ENCODE measurements at places on chromosomes 13 and 19.

- DNase-seq = no peak
Measured at GRCh38 chr13:106619688-106620555, 52.0 kb upstream of the ARGLU1 start.

DNA sequence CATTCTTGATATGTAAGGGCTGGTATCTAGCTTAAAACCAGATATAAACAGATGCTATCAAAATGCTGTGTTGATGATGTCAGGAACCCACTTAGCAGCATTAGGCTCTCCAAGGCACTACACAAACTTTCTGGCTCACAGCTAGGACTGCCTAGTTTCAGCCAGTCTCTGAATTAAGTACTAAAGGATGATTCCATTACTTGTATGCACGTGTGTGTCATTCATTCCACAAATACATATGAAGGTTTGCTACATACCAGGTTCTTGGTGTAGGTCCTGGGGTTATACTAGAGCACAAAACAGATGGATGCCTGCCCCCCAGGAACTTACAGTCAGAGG lies 151.5 kb downstream of the RGCC start:
- no peak for DNase-seq

DNA sequence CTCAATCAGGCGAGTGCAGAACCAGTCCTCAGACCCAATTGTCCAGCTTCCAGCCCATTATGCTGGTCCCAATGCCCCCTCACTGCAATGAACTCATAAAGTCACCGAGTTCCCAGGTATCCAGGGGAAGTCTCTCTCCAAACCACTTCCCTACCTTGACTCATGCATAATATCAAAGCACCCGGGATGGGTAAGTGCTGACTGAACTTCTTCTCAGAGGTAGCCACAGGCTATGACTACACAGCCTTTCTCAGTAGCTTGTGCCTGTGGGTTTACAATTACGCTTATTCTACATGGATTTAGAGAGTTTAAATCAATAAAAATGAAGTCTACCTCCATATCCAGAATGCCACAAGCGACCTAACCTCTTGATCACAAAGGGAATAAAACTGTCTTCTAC lies 1.7 kb upstream of the C13orf42 start:
- no peak for DNase-seq

- DNase-seq = no peak
Measured at GRCh38 chr13:44546164-44546563, 30.0 kb downstream of the TSC22D1 start.

GRCh38 chr13:77521595-77522367 lies 13.7 kb upstream of the SCEL start:
- peak; percentile 72 for DNase-seq

GRCh38 chr13:57018915-57019314 lies 121.8 kb upstream of the PRR20A start:
- DNase-seq = no peak

- no peak for DNase-seq
Measured at GRCh38 chr13:44230736-44231135, 142.9 kb upstream of the SERP2 start.

DNA sequence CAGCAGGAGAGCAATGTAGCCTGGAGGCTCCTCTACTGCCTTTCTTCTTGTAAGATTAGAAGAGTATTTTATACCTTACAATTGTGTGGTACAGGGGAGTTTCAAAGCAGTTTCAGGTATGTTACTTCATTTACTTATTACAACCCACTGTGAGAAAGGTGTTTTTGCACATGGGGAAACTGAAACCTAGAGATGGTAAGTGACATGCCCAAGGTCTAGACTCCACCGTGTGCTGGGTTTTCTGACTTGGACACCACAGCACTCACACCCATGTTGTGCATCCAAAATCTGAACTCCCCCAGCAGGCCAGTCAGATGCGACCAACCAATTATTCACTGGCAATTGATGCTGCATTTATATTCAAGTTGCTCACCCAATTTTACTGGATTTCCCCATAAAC lies 22.8 kb downstream of the ERICH6B start:
- DNase-seq = no peak

DNA sequence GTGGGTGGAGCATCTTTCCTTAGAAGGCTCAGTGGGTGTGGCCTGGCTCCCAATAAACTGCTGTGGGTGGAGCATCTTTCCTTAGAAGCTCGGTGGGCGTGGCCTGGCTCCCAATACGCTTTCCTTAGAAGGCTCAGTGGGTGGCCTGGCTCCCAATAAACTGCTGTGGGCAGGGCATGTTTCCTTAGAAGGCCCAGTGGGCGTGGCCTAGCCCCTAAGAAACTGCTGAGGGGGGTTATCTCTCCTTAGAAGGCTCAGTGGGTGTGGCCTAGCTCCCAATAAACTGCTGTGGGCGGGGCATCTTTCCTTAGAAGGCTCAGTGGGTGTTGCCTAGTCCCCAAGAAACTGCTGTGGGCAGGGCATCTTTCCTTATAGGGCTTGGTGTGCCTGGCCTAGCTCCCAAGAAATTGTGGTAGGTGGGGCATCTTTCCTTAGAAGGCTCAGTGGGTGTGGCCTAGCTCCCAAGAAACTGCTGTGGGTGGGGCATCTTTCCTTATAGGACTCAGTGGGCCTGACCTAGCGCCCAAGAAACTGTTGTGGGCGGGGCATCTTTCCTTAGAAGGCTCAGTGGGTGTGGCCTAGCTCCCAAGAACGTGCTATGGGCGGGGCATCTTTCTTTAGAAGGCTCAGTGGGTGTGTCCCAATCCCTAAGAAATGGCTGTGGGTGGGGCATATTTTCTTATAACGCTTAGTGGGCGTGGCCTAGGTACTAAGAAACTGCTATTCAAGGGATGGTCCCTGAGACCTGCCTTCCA lies 10.3 kb downstream of the HSH2D start:
- DNase-seq = no peak

DNA sequence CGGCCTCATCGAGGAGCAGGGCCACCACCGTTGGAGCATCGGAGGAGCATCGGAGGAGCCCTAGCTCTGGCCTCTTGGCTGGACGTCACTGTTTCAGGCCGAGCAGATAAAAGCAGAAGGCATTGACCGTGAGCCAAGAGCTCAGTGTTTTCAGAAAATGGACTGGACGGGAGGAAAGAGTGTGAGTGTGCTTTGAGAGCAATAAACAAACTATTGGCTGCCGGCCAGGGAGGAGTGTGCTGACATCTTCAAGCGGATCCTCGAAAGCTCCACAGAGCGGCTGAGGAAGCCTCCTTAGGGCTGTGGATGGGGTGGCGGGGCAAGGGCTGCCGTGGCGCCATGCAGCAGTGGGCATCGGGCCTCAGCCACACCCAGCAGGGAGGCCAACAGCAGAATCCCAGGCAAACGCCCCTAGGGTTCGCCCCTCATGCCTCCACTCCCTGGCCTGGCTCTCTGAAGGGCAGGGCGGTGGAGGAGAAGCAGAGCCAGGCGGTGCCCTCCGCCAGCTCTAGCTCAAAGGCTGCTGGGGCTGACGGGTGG lies 41.8 kb downstream of the IRS2 start:
- no peak for DNase-seq

GRCh38 chr19:33388231-33388724 lies 14.8 kb downstream of the CEBPG start:
- DNase-seq = no peak

- DNase-seq = no peak
Measured at GRCh38 chr13:99279637-99280036, 21.5 kb upstream of the GPR18 start.

GRCh38 chr13:29484236-29484635 lies 111.3 kb downstream of the SLC7A1 start:
- no peak for DNase-seq

DNA sequence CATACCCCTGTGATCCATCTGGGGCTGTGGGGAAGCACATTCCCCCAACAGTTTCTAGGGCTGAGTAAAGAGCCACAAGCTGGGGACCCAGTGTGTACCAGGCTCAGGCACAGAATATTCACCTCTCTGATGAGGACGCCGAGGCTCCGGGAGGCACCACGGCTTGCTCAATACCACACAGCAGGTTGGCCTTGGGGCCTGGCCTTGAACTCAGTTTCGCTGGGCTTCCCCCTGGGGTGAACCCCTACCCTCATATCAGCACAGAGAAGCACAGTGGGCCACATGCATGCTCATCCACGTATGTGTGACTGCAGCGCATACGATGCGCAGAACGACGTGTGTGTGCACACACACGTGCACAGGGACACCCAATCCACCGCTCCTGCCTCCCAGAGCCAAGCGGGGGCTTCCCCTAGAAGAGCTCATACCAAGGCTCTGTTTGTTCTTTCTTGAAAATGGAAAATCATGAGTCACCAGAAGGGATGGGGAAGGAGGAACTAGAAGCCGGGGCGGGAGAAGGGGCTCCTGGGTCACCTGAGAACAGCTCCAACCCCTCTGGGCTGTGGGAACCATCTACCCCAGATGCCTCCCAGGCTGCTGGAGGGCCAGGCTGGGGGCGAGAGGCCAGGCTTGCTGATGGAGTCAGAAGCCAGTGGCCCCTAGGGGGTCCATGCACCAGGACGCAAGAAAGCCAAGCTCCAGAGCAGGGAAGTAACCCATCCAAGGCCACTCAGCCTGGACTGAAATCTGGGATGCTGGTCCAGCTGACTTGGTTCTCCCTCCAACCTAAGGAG lies 4.9 kb upstream of the PDE4C start:
- no peak for DNase-seq

GRCh38 chr13:81381560-81381959 lies 1040.6 kb upstream of the SPRY2 start:
- DNase-seq = no peak

GRCh38 chr13:29716493-29716892 lies 121.0 kb upstream of the SLC7A1 start:
- no peak for DNase-seq

GRCh38 chr19:11421371-11422098 lies 2.4 kb upstream of the RGL3 start:
- DNase-seq = peak; percentile 83

DNA sequence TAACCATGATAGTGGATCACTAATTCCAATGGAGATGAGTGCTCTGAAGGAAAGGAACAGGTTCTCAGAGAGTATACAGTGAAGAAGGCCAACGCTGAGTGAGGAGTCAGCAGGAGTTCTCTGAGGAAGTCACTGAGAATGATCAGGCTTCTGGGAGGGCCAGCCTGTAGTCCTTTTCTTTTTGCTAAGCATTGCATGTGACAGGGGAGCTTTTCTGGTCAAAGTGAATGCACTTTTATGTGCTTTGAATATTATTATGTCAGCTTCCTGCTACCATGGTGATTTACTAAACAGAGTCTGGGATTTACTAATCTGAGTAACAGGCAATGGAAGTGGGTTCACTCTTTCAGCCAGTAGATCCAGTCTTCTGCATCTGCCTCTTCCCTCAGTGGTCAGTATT lies 81.1 kb upstream of the SERP2 start:
- no peak for DNase-seq

GRCh38 chr13:100440751-100441425 lies 147.7 kb downstream of the GGACT start:
- no peak for DNase-seq

DNA sequence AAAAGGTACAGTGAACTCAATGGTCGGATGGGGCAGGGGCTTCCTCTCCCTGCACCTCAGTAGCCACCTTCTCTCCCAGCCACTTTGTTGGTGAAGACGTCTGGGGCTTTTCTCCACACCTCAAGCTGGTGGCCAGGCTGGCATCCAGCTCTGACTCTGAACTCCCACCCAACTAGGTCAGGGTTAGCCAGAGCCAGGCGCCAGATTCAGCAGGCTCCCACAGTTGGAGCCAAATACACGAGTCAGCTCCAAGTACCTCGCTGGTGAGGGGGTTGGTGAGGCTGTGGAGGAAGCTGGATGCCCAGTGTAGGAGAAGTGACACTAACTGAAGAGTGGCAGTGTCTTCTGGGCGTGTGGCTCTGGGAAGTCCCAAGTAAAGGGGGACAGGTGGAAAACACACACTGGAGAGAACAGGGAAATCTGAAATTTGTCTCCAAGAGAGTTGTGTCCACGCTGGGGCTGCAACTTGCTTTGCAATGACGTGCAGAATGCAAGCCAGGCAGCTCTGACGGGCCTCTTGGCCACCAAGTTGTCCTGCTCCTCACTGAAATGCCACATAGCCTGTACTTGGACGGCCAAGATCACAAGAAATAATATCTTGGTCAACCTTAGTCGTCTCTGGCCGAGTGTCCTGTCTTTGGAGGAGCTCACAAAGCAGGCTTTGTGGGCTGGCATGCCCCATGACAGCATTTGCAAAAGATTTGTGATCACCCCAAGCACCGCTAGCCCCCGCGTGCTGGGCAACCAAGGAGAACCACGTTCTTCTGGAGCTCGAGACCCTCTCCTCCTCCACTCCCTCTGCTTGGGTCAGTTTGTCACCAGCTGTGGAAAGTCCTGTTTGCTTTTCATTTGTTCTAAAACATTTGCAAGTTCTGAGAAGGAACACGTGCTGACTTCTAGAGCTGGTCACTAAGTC lies 18.1 kb downstream of the SLC7A1 start:
- peak; percentile 49 for DNase-seq

GRCh38 chr13:102651392-102651791 lies 43.5 kb downstream of the METTL21C start:
- DNase-seq = no peak

GRCh38 chr19:57819475-57820148 lies 4.9 kb upstream of the ZNF552 start:
- peak; percentile 97 for DNase-seq

DNA sequence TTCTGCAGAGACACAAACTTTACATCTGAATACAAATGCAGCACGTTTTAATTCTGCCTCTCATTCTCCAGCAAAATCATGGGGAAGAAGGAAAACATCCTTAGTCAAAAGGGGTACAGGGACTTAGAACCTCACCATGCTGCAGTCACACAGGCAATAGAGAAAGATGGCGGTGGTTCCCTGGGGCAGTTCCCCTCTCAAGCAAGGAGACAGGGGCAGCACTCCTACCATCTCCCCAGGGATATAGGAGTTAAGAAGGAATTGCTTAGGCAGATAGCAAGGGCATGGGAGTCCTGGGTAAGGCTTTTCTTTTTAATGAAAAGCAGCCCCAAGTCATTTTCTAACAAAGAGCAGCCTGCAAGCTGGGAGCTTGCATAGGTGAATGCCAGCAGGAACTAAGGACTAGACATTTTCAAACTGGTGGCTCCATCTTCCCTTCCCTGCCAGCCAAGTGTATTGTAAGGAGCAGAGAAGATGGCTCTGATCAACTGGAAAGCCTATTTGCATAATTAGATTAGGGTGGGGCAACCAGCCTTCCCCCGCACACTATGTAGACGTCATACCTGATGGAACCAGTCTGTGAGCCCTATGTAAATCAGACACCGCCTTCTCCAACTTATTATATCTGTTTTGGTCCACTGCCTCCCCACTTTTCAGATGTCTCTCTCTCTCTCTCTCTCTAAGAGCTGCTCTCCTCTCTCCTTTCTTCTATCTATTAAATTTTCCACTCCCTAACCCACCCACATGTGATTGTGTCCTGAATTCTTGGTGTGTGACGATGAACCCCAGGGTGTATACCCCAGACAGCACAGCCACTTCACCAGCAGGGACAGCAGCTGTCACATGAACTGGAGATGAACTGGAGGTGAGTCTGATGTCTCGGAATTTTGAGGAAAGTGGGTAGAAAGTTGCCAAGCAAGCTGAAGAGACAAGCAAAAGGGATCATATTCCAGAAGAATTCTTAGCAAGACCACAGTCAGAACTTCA lies 514.5 kb downstream of the IRS2 start:
- DNase-seq = no peak

Data from islet precursor cell (in vitro differentiated cells).